HT-29 (cell line): ENCODE measurements at places on chromosomes 1 and 21. TPM values are rescaled to one million over a fixed set of nuclear protein-coding genes. Genes with fewer than 3 reads are reported as not detected.

- DNase-seq = peak; percentile 3
These were observed 69.0 kb downstream of the KCND3 start for GRCh38 chr1:111920221-111921024.

DNA sequence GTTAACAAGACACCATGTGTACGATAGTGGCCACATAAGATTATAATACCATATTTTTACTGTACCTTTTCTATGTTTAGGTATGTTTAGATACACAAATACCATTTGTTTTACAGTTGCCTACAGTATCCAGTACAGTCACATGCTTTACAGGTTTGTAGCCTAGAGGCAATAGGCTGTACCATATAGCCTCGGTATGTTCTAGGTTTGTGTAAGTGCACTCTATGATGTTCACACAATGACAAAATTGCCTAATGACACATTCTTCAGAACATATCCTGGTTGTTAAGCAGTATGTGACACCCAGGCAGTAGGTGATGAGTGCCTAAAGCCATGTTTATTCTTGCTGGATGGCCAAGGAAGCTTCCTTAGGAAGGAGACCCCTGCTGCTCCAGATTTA lies 111.8 kb downstream of the PAPPA2 start:
- DNase-seq = no peak

DNA sequence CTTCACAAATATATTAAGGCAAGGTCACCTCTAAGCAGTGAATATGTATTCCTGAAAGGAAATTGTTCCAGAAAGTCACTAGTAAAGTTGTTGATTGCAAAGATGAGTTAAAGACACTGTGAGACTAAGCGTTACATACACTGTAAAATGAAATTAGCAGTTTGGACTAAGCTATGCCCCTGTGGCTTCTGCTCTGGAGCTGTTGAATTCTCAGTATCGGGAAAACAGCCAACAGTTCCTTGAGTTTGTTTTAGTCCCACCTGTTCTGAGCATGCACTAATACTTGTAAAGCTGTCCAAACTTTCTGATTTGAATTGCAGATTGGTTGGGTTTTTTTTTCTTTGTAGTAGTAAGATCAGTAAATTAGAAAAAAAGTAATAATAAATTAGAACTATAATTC lies 21.0 kb downstream of the ANGPTL1 start:
- DNase-seq = no peak

DNA sequence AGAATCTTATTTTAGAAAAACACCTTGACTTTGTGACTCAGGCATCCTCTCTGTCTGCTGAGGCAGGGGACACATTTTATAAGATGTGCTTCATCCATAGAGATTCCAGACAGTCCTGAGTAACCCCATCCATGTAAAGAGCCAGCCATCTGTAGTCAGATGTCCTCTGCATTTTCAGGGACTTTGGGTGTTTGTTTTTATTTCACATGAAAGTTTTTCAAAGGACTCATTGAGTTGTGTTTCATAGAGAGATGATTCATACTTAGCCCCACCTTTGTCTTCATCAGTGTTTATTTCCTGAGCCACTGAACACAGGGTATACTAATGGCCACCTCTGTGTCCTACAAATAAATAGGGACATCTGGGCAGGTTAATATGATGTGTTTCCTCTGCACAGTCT lies 280.4 kb downstream of the CACNA1E start:
- no peak for DNase-seq

ANKRD35 gene
- total RNA-seq = 0.29 and 0.46 TPM in 2 replicates

DNA sequence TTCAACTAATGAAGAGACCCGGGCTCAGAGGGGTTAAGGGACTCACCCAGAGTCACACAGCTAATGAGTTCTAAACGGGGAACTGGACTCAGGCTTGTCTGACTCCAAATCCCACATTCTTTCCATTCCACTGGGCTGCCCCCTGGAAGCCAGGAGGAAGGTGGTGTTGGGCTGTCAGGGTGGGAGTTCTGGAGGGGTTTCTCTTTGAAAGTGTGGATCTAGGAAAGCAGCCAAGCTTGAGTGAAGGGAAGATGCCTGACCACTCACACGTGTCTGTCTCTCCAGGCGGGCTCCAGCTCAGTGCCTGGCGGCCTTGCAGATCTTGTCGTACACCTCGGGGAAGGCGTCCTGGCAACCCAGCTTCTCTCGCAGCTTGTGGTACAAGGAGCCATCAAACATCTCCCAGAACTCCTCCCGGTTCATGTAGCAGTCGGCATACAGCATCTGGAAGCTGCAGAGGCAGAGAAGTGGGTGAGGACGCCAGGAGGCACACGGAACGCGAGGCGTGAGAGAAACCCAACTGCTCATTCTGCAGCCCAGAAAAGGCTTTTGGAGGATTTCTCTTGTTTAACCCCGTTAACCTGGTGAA lies 35.0 kb downstream of the DHCR24 start:
- no peak for DNase-seq

GRCh38 chr1:14773396-14774025 lies 175.0 kb downstream of the KAZN start:
- DNase-seq = no peak

DNA sequence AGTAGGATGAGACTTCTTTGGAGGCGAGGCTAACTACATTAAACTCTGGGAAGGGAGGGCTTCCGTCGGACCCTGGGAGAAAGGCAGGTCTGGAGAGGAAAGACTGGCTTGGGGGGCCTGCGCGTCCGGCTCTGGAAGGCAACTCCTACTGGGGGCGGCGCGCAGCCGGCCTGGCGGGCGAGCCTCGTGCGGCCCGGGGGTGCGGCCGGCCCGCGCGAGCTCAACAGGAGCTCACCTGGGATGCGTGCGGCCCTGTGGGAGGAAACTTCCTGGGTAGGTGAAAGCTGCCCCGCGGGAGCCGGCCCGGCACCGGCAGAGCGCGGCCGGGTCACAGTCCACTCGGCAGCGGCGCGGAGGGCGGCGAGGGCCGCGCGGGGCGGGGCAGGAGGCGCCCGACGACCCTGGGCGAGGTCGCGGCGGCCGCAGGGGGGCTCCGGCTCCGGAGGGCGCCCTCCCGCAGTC lies 449 bp downstream of the EPS15 start:
- peak; percentile 62 for DNase-seq

- no peak for DNase-seq
These were observed 284.4 kb downstream of the VAV3 start for GRCh38 chr1:107680579-107680985.

GRCh38 chr1:78475888-78476610 lies 14.7 kb upstream of the PTGFR start:
- DNase-seq = no peak

- DNase-seq = no peak
These were observed 290.0 kb upstream of the RUNX1 start for GRCh38 chr21:35338881-35339632.

- no peak for DNase-seq
These were observed 9.9 kb downstream of the PLOD1 start for GRCh38 chr1:11944358-11944931.

DNA sequence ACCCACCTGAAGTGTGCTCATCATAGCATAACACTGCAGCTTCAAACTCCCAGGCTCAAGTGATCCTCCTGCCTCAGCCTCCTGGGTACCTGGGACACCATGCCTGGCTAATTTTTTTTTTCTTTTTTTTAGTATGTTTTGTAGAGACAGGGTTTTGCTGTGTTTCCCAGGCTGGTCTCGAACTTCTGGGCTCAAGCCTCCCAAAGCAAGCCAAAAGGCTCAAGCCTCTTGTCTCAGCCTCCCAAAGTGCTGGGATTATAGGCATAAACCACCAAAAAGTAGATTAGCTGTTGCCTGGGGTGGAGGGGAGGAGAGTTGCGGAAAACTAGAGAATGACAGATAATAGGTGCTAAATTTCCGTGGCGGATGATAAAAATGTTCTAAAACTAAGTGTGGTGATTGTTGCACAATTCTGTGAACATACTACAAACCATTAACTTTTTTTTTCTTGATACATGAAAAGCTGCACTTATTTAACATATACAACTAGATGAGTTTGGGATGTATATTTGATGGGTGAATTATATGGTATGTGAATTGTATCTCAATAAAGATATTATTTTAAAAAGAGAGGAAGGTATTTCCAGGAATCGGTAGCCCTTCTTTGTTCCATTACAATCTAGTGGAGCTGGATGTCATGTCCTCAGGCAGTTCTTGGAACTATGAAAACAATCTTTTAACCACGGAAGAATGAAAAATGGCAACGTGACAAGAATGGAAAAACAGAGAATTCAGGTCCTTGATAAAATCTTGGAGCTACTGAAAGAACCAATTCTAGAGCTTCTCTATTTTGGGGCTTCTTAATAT lies 27.3 kb upstream of the MED18 start:
- DNase-seq = no peak

DNA sequence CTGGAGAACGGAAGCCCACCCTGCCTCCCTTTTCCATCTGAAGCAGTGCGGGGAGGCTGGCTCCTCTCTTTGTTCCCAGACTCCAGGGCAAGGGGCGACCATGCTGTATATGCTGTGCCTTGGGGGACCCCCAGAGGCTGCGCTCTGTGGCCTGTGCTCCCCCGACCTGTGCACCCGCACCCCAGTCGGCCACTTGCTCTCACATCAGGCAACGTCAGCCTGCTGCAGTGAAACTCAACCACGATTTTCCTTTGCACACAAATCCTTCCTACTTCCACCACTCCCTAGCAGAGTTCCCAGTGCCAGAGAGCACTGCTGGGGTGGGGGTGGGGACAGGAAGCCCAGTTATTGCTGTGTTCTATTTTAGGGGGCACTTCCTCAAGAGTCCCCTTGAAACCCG lies 52.5 kb downstream of the SIM2 start:
- no peak for DNase-seq

GRCh38 chr1:168673974-168674683 lies 54.9 kb downstream of the DPT start:
- no peak for DNase-seq

DNA sequence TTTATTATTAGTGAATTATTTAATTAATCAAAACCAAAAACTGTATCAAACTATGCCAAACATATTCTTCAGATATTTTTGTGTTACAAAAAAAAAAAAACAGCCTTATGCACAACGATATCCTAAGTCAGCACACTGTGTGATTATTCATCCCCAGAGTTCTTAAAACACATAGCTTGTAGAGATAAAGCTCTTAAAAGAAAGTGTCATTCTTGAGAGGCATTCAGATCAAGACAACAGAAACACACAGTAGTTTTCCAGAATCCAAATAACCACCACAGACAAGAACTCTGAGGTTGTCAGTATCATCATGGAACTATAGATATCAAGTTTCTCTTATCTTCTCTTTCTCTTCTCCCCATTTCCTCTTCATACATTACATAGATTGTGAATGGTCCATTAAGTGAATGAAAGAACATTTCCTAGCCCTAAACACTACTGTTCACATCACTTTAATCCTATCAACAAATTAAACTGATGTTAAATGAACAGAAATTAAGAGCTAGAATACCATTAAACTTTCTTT lies 13.5 kb downstream of the ZZZ3 start:
- DNase-seq = no peak

DNA sequence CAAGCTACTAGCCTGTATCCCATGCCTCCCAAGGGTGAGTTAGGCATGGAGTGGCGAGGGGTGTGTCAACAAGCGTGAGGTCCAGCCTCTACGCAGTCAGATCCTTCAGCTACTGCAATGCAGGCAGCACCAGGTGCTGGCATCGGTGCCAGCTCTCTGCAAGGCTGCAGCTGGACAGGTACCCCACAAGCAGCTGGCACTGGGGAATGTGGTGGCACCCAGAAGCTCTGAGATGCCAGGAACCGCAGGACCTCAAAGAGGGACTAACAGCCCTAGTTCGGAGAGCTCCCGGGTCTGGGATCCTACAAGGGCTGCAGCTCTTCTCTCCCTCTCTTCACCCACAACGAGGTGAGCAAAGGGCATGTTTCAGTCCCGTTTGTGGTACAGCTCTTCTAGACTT lies 974.5 kb downstream of the LTN1 start:
- no peak for DNase-seq

SMPDL3B gene
- 16.2 and 18.2 TPM in 2 replicates for total RNA-seq

DNA sequence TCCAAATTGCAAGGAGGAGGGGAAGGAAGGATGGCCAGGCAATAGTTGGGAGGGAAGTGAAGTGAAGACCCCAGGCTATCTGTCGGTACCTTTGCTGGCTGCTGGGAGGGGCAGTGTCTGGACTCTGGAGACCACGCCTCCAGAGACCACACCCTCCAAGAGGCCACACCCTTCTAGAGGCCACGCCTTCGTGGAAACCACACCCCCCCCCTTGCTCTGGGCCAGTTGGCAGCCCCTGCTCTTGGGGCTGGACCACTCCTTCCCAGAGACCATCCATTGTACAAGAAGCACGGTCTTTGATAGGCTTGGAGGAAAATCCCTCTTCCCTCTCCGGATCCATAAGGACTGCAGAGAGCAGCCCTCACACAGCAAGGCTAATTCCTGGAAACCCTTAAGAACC lies 73.1 kb downstream of the RYR2 start:
- no peak for DNase-seq

YOD1 gene
- 14.3 and 16.2 TPM in 2 replicates for total RNA-seq

- no peak for DNase-seq
These were observed 6.9 kb downstream of the NOC2L start for GRCh38 chr1:952201-952600.

AADACL3 gene
- not detected in 2 replicates for total RNA-seq

RXFP4 gene
- 0.47 and 3.1 TPM in 2 replicates for total RNA-seq

DNA sequence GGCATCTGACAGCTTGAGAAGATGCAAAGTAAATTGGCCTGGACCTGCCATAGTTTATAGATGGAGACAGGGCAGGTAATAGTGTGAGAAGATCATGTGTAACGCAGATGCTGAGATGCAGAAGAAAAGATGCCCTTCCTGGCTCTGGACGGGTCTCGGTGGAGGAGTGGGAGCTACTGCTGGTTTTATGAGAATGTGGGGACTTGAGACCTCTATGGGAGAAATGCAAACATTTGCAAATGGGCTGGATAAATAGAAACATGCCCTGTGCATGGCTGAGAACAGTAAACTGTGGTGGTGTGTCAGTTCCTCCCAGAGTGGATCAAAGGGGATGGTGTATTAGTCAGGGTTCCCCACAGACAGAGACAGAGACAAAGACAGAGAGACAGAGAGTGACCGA lies 21.9 kb downstream of the UBASH3A start:
- no peak for DNase-seq
